ENCODE measurements at places on chromosomes 6 and 20.

GRCh38 chr6:33578588-33579011, 1.5 kb downstream of the BAK1 start:
- DNase-seq, result peak; percentile 26

GRCh38 chr20:40314278-40314677, 374.8 kb downstream of the MAFB start:
- DNase-seq, result no peak

DNA sequence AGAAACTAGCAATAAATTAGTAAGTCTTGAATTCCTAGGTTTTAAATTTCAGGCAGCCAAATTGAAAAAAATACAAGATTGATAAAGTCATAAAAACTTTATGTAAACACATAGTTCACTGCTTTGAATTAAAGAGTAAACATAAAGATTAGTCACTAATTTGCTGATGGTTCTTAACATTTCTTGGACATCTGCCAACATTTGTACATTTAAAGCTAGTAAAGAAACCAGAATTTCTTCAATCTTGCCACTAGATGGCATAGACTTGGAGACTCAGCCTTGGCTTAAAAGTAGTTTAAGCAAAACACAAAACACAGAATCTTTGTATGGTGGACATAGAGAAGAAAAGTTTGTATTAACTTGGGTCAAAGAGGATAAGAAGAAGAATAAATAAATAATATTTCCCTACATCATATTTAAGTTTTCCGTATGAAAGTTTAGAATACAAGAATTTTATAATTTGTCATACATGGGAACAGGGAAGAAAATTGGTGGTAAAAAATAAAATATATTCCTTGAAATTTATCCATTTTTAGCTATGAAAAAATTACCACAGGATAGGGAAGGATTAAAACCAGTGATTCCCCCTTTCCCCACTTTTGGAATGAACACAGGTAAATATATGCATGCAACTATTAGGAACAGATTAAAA, 41.7 kb upstream of the FAM135A start:
- no peak for DNase-seq

- no peak for DNase-seq
Measured at GRCh38 chr6:115899730-115900282, 160.9 kb downstream of the FRK start.

All from T-helper 9 cell (primary cell).